ENCODE measurements at places on chromosomes 6 and 20.

- no peak for DNase-seq
Observed at GRCh38 chr6:105838171-105838570, 248.0 kb upstream of the PRDM1 start.

DNA sequence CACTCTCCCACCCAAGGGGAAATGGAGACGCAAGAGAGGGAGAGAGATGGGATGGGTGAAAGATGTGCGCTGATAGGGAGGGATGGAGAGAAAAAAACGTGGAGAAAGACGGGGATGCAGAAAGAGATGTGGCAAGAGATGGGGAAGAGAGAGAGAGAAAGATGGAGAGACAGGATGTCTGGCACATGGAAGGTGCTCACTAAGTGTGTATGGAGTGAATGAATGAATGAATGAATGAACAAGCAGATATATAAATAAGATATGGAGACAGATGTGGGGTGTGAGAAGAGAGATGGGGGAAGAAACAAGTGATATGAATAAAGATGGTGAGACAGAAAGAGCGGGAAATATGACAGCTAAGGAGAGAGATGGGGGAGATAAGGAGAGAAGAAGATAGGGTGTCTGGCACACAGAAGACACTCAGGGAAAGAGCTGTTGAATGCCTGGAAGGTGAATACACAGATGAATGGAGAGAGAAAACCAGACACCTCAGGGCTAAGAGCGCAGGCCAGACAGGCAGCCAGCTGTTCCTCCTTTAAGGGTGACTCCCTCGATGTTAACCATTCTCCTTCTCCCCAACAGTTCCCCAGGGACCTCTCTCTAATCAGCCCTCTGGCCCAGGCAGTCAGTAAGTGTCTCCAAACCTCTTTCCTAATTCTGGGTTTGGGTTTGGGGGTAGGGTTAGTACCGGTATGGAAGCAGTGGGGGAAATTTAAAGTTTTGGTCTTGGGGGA lies 754 bp downstream of the TNF start:
- no peak for DNase-seq

DNA sequence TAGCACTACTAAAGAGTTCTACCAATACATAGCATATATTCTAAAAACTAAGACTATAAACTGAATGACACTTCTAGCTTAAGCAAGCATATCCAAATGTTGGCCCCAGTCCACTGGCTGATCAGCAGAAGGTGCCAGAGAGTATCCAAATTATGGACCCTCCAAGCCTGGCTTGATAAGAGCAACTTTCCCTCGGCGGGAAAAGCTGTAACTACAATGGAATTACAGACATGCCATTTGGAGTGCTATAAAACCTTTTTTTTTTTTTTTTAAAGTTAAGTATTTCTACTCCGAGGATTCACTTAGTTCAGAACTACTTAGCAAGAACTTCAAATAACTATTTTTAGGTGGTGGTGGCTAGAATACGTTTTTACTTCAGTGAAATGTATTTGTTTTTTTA lies 94.6 kb downstream of the EPB41L2 start:
- DNase-seq = no peak

DNA sequence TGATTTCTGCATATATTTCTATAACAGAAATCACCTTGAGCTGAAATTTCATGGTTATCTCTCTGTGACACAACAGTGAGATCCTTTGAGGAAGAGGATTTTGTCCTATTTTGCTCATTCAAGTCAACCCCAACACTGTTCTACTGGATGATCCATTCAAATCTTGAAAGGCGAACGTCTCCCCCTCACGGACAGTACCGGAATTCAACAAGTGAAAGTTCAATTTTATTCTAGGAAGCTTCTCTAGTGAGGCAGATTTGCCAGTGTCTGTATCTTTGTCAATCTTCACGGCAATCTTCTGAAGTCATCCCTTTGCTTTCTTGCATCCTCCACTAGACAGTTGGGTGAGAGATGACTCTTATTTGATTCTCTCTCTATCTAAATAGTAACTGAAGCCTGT lies 91.7 kb upstream of the PDE7B start:
- no peak for DNase-seq

DNA sequence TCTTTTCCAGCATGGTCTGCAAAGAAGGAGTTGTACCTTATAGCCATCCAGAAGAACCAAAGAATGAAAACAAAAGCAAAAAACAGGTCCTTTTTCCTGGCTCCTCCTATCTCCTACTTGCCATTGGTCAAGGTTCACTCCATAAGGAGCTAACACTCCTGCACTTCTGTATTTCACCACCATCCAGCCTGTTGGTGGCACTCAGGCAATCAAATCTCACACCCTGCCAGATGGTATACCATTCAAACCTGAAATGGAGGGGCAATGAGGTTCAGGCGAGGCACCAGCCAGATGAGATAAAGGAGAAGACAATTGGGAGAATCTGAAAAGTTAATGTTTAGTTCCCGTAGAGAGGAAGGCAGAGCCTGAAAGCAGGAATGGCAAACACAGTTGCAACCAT lies 203.8 kb downstream of the ALDH8A1 start:
- no peak for DNase-seq

DNA sequence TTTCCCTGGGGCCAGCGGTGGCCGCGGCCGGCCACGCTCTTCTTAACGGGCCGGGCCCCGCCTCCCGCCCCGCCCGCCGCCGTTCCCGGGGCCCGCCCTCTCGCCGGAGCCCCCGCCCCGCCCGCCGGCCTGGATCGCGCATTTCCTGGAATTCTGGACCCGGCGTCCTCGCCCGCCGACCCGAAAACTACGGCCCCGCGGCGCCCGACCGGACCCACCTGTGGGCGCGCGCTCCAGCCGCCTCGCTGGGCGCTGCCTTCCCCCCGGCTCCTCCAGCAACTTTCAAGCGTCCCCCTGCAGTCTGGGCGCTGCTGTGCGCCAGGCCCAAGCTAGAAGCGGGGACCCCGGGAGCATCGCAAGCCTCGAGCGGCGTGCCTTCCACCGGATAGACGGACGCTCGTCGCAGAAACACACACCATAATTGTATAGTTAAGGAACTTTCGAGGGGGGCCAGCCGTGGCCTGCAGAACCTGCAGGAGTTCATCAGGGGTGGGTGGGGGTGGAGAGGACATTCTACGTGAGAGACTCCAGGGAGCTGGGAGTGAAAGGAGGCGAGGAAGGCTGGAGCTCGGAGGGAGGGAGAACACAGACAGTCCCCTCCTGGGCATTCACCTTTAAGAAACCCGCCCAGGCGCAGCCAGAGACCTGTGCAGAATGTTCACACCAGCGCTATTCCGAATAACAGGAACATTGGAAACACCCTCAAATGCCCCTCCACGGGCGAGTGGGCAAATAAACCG lies at the start of gene ADA:
ADA (minus strand) TSS at position 16 of the 740 bp plus-strand sequence. CDS start 92 bp downstream, outside the sequence.
- DNase-seq = no peak

DNA sequence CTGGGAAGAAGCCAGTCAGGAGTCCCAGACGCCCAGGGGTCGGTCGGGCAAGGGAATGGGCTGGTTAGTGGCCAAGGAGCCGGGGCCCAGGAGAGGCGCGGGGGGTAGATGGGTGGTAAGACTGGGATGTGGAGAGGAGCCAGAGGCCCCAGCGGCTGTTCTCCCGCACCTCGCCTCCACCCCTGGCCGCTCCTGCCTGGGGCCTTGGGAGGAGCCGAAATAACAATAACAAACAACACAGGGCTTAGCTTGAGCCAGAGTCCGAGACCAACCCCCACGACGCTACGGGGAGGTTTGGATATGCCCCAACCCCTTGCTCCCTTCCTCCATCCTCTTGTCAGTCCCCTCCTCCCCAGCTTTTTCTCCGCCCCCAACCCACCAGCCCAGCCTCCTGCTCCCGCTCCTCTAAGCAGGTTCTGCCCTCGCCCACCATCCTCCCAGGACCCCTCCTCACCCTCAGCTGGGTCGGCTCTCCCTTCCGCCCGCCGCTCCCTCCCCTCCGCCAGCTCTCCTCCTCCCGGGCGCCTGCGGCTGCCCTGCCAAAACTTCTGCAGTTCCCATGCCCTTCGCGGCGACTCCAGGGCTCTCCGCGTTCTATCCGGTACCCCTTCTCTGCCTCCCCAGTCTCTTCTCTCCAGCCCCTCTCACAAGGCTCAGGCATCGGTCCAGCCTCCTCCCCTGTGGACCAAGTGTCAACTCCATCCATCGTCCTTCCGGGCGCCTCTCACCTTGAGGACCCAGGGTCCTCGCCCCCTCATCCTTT lies 1.1 kb downstream of the RNF39 start:
- no peak for DNase-seq

GRCh38 chr20:44075191-44075949 lies 111.6 kb downstream of the JPH2 start:
- no peak for DNase-seq

GRCh38 chr6:81808851-81809570 lies 56.5 kb upstream of the TENT5A start:
- peak; percentile 58 for DNase-seq

GRCh38 chr6:157381631-157382621 lies 936 bp downstream of the ZDHHC14 start:
- peak; percentile 8 for DNase-seq

DNA sequence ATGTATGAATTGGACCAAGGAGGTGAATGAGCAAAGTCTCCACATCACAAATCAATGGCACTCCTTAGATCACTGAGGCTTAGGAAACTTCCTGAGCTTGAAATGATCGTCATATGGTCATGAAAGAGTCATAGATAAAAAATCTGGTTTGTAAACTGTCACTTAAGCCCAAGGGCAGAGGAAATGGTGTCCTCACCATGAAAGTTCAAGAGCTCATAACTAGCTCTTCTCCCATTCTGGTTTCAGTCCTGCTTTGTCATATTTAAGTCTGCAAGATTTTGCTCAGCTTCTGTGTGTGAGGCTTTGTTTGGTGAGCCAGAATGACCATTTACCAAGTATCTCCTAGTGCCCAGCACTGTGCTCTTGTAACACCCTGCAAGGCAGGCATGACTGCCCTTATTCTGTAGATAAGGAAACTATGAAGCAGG lies 60.5 kb downstream of the GJA10 start:
- DNase-seq = no peak

GRCh38 chr6:137923866-137924653 lies 57.0 kb downstream of the TNFAIP3 start:
- no peak for DNase-seq

DNA sequence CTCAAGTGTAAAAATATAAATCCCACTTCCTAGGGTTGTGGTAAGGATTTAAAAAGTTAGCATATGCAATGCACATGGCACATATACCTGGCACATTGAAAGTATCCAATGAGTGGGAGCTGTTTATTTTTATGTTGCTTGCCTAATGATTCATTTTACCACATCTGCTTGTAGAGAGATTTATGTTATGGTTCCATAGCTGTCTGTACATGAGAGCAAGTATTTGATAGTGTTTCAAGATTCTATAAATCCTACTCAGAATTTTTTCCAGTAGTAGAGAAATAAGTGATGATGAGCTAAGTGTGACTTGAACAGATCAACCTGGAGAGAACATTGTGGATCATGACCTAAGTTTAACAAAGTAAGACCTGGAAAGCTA lies 125.3 kb upstream of the SPTLC3 start:
- DNase-seq = no peak

DNA sequence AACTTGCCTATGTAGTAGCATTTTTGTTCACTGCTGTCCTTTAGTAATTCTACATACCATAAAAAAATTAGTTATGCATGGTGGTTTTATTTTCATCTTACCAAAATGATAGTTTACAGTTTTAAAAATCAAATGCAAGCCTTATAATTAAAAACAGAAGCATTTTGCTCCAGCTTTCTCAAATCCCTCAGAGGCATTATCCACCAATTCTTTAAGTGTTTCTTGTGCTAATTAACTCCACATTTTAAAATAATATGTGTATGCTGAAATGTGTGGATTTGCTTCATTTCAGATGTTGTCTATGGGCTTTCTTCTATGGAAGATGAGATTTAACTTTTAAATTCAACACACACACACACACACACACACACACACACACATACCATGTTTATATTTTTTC lies 49.3 kb downstream of the PCSK2 start:
- DNase-seq = no peak

GRCh38 chr6:11168091-11168635 lies 56.6 kb upstream of the ERVFRD-1 start:
- no peak for DNase-seq

GRCh38 chr6:147707524-147707923 lies 199.0 kb downstream of the SAMD5 start:
- no peak for DNase-seq

GRCh38 chr6:46284475-46284874 lies 113.7 kb upstream of the ENPP5 start:
- no peak for DNase-seq

DNA sequence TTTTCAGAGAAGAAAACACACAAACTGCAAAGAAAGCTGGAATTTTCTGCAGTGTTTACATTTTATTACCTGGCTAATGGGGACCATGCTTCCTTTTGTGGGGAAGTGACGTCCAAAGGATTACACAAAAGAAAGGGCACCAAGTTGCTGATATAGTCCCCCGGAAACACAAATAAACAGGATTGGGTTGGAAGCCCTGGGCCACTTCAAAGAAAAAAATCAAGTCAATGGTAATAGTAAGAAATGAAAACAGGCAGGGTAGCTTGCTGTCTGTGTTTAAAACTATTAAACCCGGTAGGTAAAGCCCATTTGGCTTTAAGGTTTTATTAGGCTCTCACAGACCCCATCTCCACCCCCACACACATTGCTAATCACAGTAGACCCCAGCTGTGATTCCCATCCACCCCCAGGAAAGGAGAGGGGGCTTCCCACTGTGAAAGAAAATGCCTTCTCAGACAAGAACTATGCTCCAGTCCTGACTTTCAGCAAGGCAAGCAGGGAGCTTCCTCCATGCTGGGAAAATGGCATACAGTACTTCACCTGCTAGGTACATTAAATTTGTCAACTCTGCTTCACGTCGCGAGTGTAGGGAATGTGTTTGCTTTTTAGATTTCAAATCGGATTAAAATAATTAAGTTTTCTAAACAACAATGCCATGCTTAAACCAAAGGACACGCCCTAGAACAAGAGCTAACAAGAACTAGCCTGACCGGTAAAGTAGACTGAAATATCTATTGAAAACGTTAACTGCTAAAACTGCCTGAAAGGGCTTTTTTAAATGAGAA lies 1.1 kb downstream of the PERP start:
- no peak for DNase-seq

DNA sequence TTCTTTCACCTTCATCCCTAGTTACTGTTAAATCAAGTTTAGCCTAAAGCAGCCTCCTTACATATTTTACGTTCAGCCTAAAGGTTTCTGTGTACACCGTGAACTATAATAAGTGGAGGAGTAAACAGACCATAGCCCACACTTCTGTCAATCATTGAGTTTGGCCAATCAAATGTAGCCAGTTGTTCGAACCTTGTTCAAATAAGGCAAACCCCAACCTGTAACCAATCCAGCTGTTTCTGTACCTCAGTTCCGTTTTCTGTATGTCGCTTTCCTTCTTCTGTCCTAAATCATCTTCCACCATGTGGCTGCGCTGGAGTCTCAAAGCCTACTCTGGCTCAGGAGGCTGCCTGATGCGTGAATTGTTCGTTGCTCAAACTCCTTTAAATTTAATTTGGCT lies 1.8 kb upstream of the FBXO30 start:
- DNase-seq = no peak

All from KG1 (cell line).